ENCODE measurements at places on chromosomes 6 and 20.

- no peak for DNase-seq
Observed at GRCh38 chr6:80449726-80450125, 343.3 kb downstream of the BCKDHB start.

DNA sequence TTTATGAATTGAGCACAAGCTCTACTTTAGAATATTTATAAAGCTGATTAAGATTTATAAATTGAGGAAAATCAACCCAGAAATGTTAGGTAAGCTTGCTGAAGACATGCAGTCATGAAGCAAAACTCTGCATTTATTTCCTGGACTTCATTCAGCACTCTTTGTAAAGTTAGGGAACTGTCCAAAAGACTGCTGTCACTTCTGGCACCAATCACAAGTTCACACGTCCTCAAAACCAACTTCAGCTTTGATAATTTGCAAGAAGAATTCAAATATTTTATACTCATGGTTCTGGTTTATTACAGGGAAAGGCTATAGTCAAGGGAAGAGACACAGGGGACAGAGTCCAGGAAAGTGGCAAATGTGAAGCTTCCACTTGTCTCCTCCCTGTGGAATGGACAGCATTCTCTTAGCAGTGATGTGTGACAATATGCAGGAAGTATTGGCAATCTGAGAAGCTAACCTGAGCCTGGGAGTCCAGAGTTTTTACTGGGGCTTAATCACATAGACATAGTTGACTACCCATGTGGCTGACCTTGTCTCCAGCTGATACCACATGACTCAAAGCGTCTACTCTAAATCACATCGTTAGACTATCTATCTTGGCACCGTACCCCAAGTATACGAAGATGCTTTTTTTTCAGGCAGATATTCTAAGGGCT is 85.4 kb downstream of the PPP1R14C start:
- DNase-seq = no peak

- no peak for DNase-seq
Observed at GRCh38 chr20:20303742-20304141, 64.2 kb upstream of the INSM1 start.

GRCh38 chr6:53359843-53360092 is 11.0 kb upstream of the ELOVL5 start:
- DNase-seq = no peak

- DNase-seq = no peak
Observed at GRCh38 chr6:21079468-21080048, 514.0 kb upstream of the SOX4 start.

GRCh38 chr6:143286251-143286795 is 164.2 kb downstream of the ADAT2 start:
- DNase-seq = no peak

DNA sequence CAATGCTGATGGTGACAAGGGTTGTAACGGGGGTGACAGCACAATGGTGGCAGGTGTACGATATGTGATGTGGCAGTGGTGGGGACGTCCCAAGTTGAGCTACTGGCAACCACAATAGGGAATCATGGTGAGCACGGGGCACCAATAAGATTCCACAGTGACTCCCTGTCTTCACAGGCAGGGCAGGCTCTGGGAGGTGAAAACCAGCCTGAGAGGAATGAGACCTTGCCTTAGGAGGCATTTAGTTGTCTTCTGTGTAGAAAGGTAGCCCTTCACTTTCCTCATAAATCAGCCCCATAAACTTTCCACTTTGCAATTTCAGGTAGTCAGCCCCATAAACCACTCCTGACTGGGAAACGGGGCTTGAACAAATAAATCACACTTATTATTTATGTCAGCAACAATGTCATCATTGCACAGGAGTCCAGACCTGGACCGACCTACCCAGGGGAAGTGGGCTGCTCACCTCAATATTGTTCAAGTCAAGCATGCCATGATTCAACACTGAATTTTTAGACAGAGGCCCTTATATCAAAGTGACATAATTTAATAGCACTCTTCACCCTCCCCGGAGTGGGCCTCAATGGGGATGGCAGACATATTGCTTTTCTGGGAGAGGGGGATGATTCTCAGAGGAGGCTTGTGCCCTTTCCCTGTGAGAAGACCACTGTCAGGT is 150.8 kb downstream of the CDC5L start:
- DNase-seq = no peak

GRCh38 chr6:93644611-93645010 is 225.3 kb upstream of the EPHA7 start:
- DNase-seq = peak; percentile 51

- peak; percentile 38 for DNase-seq
Observed at GRCh38 chr6:75275067-75275466, 9.5 kb downstream of the TMEM30A start.

GRCh38 chr6:124968401-124968800 is 6.2 kb downstream of the RNF217 start:
- DNase-seq = no peak

DNA sequence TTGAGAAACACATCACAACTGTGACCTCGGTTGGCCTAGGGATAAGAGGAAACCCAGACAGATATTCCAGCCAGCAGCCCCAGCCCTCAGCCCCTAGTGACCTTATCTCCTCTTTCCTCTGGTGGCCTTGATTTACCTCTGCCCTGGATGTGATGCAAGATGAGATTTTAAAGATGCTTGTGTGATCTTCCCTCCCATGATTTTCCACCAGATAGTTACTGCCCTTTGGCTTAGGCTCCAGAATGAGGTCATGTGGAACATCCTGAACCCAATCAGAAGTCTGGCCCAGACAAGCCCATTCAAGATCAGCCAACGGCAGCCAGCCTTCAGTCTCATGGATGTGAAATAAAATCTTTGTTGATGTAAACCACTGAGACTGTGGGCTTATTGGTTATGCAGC is 104.0 kb downstream of the BANF2 start:
- DNase-seq = no peak

DNA sequence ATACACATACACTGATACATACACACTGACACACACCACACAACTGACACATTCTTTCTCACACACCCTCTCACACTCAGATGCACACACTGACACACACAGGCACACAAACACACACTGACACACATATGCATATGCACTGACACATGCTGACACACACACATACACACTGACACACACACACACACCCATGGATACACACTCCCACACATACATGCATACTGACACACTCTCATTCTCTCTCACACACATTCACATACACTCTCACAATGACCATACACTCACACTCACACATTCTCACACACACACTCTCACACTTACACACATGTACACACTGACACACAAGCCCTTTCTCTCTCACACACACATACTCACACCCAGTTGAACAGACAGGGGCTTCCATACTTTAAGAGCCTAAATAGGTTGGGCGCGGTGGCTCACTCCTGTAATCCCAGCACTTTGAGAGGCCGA is 236.4 kb downstream of the LRFN2 start:
- DNase-seq = no peak

DNA sequence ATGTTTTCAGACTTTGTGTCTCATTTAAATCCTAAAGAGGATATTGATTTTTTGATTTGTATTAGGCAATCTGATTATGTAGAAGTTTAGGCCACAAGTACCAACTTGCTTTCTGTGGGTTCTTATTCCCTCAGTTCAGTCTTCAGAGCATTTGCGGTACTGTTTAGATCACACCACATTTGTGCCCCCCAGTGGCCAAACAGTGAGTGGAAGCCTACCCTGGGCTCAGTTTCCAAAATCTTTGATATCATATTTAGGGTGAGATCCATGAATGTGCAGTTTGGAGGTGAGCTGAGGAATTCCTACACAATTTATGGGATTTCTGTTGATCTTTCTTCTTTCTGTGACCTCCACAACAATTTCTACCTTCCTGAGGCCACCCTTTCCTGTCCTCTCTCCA is 92.3 kb upstream of the FUT9 start:
- DNase-seq = no peak

DNA sequence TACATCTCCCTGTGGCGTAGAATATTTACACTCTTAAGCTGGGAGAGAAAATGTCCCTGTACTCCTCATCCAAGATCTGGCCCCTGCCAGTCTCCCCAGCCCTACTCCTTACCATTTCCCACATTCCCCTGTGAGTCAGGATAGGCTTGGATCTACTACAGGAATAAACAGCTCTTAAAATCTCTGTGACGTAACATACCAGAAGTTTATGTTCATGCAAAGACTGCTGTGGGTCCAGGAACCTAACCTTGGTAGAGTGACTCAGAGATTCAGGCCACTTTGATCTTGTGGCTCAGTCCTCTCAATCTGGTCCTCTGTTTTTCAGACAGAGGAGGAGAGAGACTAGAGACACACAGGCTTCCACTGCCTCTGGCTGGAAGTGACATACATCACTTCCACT is 38.5 kb upstream of the GPR6 start:
- no peak for DNase-seq

DNA sequence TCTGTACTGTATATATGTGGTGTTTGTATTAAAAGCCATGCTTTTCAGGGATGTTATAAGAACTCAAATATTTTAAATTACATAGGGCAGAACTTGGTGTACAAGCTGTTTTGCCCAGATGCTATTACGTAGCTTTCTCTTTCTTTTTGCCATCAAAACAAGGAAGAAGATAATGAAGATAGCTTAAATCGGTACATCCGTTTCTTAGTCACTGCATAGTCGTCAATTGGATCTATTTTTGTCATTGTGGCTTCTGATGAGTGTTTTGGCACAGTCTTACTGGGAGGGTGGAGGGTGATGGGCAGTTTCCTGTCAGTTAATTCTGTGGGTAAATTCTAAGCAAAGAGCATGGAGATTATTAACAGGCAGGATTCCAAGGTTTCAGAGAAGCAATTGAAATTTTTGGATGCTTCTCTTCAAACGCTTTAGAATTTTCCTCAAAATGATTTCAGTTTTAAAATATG is 649.1 kb upstream of the GJE1 start:
- peak; percentile 8 for DNase-seq

All from LoVo (cell line).